ENCODE measurements at places on chromosomes 5 and 9.

- no peak for DNase-seq
These were observed 155.7 kb downstream of the RMI1 start for GRCh38 chr9:84136119-84136868.

DNA sequence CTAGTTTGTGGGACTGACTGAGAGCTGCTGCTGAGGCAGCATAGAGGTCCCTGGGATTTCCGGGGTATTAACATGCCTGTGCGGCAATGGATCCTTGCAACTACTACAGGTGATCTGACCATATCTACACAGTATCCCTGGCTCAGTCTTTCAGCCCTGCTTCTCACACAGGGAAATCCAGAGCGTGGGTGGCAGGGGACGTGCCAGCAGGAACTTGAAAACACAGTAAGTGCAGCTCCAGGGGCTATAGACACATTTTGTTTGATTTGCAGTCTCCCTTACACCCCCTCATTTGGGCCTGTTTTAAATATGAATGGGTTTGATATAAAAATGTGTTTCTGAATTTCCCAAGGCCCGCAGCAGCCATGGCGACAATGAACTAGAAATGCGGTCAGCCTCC, 209.5 kb downstream of the DCP2 start:
- DNase-seq: no peak

DNA sequence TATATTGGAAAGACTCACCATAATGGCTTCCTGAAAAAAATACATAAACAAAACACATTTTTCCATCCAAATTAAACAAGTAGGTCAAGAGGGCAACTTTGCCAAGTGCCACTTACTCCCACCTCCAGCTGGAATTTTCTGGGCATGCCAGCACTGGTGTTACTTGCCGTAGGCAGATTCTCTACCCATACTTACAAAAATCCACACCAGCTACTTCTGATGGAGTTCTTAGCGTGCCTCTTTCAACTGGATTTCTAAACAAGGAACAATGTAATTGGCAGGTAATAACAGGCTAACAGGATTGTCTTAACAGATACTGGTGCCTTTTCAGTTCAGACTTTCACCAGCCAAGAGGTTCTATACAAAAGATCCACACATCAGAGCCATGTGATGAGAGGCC, 301.4 kb downstream of the MLLT3 start:
- DNase-seq: no peak

DNA sequence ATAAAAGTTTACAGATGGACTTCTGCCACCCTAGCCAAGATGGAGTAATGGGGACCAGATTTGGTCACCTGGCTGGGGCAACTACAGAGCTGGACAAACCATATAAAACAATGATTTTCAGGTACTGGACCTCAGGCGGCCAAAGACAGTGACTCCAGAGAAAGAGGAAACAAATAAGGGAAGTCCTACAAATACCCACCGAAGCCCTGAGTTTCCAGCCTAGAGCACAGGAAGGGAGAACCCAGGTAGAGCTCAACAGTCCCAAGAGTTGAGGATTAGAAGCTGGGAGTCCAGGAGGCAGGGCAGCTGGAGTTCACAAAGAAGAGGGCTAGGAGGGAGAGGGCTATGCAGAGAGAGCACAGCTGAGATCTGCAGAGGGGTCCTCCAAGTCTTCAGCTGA, 106.7 kb upstream of the NR5A1 start:
- no peak for DNase-seq

DNA sequence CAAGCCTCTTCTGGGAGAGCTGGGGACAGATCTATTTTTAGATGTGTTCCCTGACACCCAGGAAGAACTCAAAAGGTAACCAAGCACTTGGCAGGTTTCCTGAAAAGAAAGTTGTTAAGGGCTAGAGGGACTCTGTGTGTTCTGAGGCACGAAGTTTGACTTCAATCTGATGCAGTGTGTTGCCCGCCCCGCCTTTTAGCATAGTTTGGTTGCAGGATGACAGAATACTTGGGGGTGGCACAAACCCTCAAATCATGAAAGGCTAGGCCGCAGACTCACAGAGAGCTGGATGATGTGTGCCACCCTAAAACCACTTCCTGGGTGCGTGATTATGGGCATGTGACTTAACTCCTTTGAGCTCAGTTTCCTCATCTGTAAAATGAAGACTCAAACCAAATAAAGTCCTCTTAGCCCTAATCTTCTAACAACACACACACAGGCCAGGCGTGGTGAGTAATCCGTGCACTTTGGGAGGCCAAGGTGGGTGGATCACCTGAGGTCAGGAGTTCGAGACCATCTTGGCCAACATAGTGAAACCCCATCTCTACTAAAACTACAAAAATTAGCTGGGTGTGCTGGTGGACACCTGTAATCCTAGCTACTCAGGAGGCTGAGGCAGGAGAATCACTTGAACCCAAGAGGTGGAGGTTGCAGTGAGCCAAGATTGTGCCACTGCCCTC, 12.8 kb upstream of the NDFIP1 start:
- DNase-seq: peak; percentile 82

GRCh38 chr5:149959406-149960236, 937 bp upstream of the SLC26A2 start:
- DNase-seq: peak; percentile 39

Measured in activated CD4-positive, alpha-beta T cell treated with anti-CD3 and anti-CD28 coated beads, Interleukin-2, amount 50 U/mL, for 48 hours (primary cell).